ENCODE measurements at places on chromosomes 6 and 20.

- no peak for DNase-seq
Observed at GRCh38 chr6:47701363-47701762, 3.0 kb downstream of the ADGRF4 start.

DNA sequence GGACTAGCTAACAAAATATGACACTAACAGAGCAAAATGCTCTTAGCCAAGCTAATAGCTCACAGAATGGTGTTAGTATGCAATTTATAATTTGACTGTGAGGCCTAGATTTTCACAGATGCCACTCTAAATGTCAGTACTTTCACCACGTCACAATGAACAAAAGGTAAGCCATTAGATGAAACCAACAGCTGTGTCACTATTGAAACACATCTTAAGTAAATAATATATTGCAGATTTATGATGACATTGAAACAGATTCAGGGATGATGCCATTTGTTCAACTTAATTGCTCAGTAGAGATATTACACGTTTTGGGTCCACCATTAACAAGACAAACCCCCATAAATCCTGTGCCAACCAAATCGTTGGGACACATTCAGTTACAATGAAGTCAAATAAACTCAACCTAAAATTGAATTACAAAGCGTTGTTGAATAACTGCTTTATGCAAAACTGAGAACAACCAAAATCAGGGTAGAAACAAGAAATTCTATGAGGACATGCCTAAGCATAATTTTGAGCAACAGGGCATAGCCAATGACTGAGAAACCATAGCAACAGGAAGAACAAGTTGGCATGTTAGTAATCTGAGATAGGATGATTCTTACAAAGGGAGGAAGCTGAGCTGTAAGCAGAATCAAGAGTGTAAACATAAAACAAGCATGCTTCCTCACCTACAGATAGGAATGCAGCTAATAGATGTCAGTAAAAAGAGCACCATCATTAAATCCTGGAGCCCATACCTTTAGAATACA is 85.6 kb upstream of the KHDRBS2 start:
- DNase-seq: no peak

- DNase-seq: no peak
Observed at GRCh38 chr6:10429638-10430427, 15.0 kb upstream of the TFAP2A start.

DNA sequence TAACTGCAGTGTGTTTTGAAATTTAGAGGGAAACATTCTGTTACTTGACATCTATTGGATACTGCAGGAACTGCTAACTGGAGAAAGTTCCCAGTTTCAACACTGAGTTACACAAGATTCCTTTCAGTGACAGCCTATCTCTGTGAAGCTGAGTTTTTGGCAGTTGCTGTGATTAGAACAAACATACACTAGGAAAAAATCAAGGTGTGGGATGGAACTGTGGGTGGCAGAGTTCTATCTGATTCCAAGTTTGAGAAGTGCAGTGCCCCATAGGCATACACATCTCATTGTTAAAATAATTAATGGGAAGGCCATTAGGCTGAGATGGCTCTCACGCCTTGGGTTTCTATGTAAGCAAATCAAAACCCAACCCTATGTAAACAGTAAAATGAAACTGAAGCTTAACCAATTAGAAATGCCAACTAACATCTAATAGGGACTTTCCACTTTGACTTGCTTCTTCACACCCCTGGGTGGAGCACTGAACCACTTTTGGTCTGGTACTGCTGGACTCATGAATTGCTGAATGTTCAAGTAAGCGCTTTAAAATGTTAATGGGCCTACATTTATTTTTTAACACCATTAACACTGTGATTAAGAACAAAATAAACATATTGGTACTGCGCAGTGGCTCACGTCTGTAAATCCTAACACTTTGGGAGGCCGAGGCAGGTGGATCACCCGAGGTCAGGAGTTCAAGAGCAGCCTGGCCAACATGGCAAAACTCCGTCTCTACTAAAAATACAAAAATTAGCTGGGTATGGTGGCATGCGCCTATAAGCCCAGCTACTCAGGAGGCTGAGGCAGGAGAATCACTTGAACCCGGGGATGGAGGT is 55.2 kb upstream of the TBC1D7 start:
- no peak for DNase-seq

- DNase-seq: no peak
Observed at GRCh38 chr6:151806757-151807512, 547 bp upstream of the ESR1 start.

DNA sequence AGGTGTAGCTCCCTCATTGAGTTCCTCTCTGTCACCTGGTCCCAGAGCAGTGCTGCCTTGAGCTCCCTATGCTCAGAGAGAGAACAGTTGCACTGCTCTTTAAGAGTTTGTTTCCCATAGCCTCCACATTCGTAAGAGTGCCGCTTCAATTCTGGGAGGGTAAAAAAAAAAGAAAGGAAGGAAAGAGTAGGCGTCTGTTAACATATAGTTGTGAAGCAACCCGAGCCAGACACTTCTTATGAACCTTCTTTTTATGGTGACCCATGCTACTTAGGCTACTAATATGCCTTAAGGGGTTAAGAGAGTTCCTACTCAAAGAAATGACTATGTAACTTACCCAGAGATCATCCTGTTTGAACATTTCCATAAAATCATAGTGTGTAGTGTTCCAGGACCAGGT is 4.3 kb upstream of the ARG1 start:
- no peak for DNase-seq

- no peak for DNase-seq
Observed at GRCh38 chr6:133394630-133395029, 153.5 kb downstream of the EYA4 start.

DNA sequence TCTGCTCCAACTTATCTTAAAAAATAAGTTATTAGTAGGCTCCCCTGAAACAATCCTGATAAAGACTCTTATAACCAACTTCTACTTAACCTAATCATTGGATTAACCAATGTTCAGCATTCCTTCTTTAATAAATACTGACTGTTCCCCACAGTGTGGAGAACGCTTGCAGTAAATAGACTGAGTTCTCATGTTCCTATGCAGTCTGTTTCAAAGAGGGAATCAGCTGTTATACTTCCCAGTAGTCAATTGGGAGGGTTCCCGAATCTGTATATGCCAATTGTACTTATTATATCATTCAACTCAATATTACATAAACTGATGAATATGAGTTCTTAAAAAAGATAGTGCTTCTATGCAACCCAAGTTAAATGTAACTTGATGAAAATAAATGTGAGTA is 9.7 kb upstream of the JAG1 start:
- DNase-seq: no peak

GRCh38 chr20:33846291-33846935 is 35.3 kb downstream of the CHMP4B start:
- DNase-seq: no peak

GRCh38 chr6:161215193-161215592 is 58.7 kb downstream of the AGPAT4 start:
- DNase-seq: no peak

DNA sequence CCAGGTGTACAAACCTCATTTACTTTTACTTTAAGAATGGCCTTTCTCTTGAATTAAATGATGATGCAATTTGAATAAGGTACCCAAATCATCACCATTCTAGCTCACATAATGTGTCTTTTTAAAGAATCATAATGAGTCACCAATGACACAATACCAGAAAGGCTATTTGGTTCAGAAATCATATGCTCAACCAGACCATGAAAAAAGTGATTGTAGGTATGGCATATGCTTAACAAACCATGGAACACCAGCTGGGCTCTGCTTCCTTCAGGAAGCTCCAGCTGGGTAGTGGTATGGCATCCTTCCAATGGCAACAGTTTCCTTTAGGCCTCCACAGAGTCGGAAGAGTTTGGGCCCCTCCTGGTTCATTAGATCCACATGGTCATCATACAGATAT is 128.2 kb downstream of the FRK start:
- no peak for DNase-seq

- no peak for DNase-seq
Observed at GRCh38 chr6:11202513-11203305, 29.8 kb downstream of the NEDD9 start.

DNA sequence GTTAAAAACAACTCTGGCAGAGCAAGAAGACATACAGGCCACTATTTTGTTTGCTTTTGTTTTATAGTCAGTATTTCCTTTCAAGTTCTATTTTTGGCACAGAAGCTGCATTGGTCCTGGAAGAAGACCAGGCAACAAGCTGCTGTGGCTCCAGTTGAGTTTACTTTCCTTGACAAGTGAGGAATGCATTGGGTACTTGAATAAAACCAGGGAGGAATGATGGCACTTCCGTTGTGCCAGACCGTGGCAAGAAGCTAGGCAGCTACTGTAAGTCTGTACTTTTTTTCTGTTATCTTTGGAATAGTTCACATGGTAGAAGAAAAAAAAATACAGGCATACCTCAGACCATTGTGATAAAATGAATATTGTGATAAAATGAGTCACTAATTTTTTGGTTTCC is 66.3 kb downstream of the NCOA3 start:
- no peak for DNase-seq

DNA sequence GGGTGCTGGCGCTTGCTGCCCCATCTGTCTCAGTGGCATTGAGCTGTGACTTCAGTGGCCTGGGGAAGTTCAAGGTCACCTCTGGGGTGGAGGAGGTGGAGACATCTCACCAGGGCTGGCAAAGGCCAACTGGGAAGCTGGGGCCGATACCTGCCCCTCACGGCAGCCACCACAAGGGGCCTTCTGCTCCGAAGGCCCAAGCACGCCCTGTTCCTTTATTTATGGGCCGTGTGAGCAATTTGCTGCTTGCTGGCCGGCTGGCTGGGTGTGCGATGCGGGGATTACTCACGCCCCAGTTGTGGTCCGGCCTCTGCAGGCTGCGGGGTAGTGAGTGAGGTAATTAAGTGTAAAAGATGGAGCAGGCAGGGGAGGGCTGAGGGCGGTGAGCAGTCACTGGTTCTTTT is 13.2 kb upstream of the SCRT2 start:
- DNase-seq: no peak
